Fibroblast of skin of left quadriceps (primary cell): ENCODE measurements at places on chromosomes 7 and 10.
A peak's percentile ranks its signal among the peaks of the same experiment; 100 is the strongest.

DNA sequence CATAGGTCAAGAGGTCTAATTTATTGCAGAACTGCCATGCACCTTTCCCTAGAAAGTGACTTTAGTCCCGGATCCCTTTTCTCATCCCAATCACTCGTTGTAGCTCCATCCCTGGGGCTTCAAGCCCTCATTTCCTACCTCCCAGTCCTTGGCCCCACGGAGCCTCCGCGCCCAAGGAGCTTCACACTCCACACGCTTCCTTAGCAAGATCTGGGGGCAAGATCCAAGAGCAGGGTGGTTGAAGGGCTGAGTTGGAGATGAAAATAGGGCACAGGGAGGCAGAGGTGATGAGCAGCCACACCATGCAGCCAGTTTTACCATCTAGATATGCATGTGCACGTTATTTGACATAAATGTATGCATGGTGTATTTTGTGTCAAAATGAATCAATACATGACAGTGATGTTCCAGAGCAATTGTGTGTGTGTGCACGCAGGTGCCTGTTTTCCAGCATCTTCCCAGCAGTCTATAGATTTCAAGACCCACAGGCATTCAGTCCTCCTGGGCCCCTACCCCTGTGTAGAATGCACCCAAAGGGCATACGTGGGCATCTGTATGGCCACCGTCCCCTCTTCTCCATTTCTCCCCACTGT lies 6.0 kb upstream of the TRPV6 start:
- no peak for DNase-seq

- no peak for DNase-seq
Observed at GRCh38 chr7:155136619-155137243, 66.6 kb downstream of the HTR5A start.

DNA sequence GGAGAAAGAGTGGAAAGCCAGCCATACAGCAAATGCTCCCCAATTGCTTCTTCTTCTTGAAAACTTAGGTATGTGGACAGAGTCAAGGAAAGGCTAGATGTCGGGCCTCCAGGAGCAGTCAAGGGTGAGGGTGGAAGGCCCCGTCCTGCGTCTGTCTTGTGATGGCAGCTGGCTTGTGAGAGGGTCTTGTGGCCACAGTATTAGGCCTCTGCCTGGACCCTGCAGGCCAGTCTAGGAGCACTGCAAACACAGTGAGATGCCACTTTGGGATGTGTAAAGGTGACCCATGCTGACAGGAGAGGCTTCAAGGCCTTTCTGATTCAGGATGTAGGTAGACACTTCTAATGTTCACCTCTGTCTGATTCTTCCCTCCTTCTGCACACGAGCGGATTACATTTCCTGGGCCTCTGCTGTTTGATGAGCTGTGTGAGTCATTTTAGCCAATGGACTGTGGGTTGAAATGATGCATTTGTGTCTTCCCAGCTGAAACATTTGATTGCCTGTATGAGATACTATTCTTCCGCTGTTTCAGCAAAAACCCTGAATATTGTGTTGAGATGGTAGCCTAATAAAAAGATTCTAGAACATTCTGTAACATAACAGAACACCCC lies 135.4 kb downstream of the EMX2 start:
- no peak for DNase-seq

DNA sequence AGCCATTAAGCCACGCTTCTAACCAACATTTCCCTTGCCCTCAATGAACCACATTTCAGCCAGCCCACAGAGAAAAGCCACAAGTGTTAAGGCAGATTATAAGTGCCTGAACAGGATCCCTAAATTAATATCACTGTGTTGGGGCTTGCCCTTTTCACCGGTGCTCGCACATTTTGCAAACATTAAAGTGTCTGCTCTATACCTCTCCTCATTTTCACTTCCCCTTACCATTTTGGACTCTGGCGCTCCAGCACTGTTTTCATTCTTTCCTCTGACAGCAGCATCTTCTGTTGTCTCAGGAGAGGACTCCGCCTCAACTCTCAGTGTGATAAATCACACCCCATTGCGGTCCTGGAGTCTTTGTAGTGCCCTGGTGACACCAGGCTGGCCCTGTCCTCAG lies 274.2 kb downstream of the BAMBI start:
- no peak for DNase-seq

DNA sequence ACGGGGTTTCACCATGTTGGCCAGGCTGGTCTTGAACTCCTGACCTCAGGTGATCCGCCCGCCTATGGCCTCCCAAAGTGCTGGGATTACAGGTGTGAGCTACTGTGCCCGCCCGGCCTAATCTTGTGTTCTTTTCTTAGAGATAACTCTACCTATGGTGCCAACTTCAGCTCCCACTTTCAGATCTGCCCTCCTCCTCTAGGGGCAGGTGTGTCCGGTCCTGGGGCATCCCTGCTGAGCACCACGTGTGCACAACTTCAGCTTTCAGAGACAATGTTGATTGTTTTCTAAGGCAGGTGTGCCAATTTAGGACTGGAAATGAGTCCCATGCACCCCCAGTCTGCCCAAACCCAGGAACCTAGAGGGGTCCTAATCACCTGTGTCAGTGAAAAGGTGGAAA lies 18.5 kb upstream of the FXYD4 start:
- no peak for DNase-seq

- no peak for DNase-seq
Observed at GRCh38 chr7:98194672-98195457, 16.4 kb upstream of the BHLHA15 start.

DNA sequence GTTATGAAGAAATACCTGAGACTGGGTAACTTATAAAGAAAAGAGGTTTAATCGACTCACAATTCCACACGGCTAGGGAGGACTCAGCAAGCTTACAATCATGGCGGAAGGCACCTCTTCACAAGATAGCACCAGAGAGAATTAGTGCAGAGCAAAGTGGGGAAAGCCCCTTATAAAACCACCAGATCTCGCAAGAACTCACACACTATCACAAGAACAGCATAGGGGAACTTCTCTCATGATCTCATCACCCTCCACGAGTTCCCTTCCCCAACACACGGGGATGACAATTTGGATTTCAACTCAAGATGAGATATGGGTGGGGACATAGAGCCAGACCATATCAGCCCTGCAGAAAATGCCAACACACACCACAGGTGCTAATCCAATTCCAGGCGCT lies 218.7 kb downstream of the PARD3 start:
- no peak for DNase-seq

DNA sequence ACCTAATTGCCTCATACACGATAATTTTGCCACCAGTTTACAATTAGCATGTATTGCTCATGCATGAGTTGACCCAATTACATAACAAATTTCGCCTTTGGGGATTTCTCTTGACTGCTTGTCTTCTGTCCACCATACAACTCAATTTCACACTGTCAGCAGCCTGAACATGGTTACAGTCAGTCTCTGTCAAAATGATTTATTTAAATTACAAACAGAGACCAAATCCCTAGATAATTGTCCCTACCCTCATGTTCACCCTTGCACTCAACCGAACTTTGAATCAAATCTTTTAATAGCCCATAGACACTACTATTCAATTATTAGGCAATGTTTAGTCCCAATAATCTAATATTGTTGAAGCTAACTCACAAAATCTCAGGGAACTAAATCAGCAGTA lies 59.7 kb upstream of the NEBL start:
- DNase-seq: no peak

GRCh38 chr7:28953633-28954032 lies 4.5 kb downstream of the TRIL start:
- DNase-seq: no peak

- no peak for DNase-seq
Observed at GRCh38 chr7:5693529-5693928, 87.9 kb downstream of the RNF216 start.

GRCh38 chr7:27967639-27968038 lies 213.0 kb downstream of the JAZF1 start:
- DNase-seq: no peak

DNA sequence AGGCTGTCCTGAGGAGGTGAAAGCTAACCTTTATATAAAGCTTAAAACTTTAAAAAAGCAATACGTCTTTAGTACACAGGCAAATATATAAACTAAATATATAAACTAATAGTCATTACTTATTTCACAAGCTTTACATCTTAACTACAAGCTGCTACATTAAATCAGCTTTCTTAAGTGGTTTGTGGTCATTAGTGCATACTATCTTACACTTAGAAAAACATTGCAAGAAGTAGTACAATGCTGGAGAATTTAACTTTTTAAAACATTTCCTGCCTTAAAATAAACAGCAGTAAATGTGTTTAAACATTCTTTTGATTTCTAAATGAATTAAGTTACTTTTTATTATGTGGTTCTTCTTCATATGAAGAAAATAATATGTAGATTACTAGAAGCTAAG lies 36.3 kb downstream of the MET start:
- DNase-seq: peak; percentile 42

- no peak for DNase-seq
Observed at GRCh38 chr10:50625649-50626132, 1.9 kb upstream of the SGMS1 start.

- DNase-seq: no peak
Observed at GRCh38 chr10:97759158-97759887, 12.5 kb downstream of the SFRP5 start.

DNA sequence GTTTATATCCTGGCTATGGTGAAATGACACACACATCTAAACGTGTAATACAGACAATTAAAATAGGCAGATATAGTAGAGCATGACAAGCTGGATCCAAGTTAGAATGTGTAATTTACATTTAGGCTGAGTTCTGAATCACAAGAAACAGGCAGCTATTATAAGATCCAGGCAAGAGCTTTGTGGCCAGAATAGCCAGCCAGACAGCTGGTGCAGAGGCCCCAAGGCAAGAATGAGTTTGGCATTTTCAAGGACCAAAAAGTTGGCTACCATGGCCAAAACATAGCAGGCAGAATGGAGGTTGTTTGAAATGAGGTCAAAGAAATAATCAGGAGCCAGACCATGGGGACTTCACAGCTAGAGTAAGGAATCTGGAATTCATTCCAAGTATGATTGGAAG lies 281.7 kb downstream of the MTERF1 start:
- no peak for DNase-seq

GRCh38 chr7:157584420-157584819 lies 247.6 kb downstream of the DNAJB6 start:
- DNase-seq: no peak

DNA sequence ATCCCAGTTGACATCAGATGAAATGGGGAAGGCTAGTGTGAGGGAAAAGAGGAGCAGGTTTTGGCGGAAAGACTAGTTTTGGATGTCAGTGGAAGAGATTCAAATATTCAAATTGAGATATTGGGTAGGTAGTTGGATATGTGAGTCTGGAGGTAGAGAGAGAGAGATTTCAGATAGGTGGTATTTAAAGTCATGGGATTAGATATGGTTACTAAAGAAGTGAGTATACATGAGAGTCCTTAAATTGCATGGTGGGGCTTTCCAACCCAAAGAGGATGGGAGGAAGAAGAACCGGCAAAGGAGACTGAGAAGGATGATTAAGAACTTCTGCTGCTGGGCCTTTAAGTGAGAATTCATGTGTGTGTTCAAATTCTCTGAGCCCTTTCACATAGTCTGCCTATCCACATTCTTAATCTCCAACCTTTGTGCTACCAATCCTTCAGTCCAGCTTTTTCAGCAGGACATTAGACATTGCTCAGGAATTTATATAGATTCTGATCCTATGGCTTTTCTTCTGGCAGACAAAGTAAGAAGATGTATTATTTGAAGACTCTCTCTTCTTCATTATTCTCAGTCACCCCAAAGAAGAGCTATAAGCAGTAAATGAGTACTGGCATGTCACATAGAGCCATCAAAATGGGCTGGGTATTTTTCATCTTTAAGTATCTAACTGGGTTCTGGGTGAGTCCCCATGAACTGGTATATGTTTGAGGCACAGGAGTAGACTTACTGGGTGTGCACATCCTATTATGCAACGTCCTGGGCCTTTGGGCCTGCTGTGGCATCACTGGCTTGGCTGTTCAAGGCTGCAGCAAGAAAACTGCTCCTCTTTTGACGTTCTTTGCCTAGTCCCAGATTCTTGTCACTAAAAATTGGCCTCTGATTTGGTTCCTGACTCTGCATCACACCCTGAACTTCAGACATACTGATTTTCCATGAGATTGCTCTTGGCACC lies 33.6 kb downstream of the ST7 start:
- DNase-seq: no peak

DNA sequence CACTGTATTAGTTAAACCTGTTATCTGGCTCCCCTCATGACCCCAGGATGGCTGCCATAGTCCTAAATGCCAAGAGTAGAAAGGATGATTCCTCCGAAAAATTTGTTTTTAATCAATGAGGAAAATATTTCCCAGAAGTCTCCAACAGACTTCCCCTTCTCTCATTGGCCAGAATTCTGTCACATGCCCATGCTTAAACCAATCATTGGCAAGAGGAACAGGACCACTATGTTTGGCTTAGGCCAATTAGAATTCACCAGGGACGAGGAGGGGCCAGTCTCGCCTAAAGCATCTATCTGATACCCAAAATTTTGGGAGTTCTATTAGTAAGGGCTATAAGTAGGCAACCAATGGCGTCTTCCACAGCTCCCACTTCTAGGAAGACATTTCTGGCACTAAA lies 71.2 kb upstream of the IL6 start:
- no peak for DNase-seq

DNA sequence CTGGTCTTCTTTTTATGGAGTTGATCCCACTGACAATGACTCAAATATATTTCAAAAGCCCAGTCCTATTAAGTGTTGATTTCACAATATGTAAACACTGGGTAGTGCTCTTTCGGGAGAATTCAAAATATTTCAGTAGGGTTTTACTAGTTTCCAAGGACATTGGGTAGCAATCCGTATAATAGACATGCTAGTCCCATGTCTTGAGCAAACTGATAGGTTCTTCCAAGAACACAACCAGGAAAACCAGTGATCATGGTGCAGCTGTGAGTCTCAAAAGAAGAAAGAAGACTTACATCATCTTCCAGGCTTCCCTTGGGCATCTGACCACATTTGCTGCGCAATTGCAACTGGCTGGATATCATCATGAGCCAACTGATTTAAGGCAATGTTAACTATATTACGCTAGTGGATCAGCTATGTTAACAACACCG lies 59.3 kb upstream of the APBB1IP start:
- DNase-seq: no peak

- peak; percentile 19 for DNase-seq
Observed at GRCh38 chr10:123559066-123559822, 106.9 kb upstream of the GPR26 start.

DNA sequence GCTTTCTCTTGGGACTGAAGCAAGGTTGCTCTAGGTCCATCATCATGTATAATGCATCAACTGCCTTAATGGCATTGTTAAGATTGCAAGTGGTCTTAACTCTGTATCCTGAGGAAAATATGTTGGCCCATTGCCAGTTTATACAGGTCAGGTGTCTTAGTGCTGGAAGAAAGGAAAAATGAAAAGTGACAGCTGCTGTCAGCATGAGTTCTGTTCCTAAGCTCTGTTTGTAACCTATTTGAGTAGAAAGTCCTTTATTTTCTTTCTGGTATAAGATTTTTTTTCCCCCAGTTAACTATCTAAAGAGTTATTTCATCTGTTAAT lies 127.2 kb downstream of the SRI start:
- DNase-seq: no peak

DNA sequence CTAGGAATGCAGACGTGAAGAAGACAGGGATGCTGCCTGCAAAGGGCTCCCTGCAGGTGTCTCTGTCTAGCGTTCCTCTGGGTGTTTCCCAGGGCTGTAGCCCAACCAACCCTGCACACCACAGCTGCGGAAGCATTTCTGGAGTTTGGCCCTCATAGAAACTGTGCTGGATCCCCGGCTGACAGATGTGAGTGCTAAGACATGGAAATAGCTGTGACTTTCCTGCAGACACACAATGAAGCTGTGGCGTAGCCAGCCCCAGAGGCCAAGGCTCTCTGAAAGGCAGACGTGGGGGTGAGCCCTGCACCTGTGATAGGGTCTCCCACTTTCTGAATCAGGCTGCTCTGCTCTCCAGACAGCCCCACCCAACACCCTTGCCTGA lies 44.8 kb downstream of the ADCYAP1R1 start:
- no peak for DNase-seq

GRCh38 chr10:101725296-101726114 lies 30.5 kb upstream of the FBXW4 start:
- DNase-seq: no peak
